ENCODE measurements at places on chromosomes 5 and 9.
A peak's percentile ranks its signal among the peaks of the same experiment; 100 is the strongest.

DNA sequence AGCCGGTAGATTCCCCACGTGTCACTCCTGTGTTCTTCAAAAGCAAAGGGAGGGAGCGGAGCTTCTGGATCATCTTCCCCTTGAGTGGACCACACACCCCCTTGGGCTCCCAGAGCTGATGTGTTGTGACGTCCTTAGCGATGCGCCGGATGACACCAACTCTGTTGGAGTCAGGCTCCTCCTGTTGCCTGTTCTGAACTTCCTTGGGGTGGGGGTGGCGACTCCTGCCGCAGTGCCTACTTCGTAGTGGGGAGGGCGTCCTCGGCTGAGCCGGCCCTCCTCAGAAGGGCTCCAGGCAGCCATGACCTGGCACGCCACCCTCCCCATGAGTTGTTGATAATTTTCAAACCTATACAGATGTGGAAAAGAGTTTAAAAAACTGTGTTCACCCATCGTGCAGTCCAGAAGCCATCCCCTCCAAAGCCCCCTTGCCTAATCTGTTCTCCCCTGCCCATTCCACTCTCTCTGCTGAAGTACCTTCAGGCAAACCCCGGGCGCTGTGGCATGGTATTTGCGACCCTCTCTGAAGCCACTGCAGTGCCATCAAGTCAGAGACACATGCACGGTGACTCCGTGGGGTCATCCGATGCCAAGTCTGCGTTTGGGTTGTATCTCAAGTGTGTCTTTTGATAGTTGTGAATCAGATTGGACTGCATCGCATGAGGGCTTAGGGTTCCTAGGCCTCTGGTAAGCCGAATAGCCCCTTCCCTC lies 16.7 kb downstream of the EXOC3 start:
- DNase-seq: no peak

GRCh38 chr9:125758986-125759763 lies 12.0 kb downstream of the PBX3 start:
- DNase-seq: no peak

DNA sequence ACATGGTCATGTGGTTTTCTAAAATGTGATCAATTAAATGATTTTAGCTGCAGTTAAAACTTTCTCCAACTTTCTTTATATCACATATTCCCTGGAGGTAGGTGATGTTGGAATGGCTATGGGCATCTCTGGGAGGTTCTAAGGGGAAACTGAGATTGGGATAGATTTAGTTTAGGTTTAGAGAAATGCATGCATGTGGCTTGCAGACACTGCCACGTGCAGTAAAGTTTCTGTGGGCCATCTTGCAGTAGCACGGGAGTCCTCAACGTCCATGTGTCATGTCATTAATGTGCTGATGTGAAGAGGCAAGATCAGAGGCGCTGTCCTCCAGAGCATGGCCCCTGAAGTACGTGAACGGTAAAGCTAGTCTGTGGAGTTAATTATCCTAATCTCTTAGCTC lies 532.7 kb downstream of the SEMA5A start:
- DNase-seq: no peak

- no peak for DNase-seq
Measured at GRCh38 chr5:178201221-178201926, 3.0 kb upstream of the HNRNPAB start.

- DNase-seq: no peak
Measured at GRCh38 chr5:140258016-140258415, 44.9 kb downstream of the PFDN1 start.

DNA sequence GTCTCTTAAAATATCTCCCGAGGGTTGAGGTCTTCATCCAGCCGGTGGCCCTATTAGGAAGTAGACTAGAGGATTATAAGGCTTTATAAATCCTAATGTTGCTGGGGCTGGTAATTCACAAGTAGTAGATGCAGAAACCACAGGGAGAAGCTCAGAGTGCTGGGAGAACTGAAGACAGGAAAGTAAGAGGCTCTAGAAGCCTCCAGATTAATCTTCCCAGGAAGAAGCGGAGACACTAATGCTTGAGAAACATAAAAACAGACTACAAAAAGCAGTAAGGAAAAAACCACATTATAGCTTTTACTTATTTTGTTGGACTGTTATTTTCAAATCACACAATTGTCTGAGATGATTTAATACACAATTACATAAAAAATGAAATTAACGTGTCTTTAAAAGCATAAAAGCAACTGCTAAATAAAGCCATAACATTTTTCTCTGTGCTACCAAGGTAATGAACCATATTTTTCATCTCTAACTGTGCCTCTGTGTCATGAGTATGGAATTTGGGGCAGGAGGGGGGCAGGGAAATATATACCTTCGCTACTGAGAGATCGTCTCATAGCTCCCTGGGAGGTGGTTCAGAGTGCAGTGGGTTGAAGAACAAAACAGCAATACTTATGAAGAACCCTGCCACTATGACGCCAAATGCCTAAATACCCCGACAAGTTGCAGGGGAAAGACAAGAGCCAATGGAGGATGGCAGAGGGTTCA lies 806.2 kb upstream of the WWC1 start:
- DNase-seq: no peak

DNA sequence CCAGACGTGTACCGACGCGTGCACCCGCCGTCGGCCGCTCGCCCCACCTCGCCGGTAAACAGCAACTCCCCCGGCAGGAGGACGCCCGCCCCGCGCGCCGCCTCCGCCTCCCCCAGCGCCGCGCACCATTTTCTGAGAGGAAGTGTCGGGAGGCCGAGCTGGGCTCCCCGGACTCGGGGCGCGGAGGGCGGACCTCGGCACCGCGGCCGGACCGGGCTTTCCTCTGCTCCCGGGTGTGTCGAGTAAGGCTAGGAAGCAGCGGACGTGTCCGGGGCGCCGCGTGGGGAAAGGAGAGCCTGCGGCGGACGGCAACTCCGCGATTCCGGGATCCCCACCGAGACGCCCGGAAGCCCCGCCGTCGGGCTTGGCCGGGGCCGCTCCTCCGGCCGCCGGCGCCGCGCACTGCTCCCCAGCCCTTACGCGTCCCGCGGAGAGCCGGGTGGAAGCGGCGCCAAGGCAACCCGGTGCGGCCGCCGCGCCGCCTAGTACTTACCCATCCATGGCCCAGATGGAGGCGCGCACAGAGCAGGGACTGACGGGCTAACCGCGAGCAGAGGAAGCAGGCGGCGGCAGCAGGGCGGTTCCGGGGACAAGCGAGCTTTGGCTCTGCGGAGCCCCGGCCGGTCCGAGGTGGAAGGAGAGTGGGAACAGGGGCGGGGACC lies at the start of gene PTBP3:
PTBP3 (minus strand) TSS at position 643 of the 662 bp plus-strand sequence. CDS start 35,754 bp downstream, outside the sequence.
- DNase-seq: peak; percentile 50

- DNase-seq: peak; percentile 25
Measured at GRCh38 chr5:1792842-1793266, 6.8 kb downstream of the MRPL36 start.

DNA sequence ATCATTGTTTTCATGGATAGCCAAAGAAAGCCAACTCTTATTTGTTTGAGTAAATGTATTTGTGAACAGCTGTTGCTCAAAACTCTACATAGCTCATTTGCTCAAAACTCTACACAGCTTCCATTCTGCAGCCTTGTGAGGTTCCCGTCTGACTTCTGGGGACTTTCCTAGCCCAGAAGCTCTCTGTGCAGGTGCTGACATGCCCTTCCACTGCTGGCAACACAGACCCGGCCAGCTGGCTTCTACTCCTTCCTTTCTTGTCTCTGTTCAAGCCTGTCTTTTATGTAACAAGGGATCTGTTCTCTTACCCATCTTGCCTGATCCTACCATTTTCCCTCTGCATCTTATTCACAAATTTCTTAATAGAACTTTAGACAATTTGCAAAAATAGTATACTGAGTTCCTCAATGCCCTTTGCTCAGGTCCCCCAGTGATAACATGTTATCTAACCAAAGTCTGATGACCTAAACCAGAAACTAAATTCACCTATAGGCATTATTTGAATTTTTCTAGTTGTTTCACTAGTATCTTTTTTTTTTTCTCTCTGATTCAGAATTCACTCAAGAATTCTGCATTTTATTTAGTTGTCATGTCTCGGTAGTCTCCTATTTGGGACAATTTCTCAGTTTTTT lies 556.5 kb upstream of the SEMA6A start:
- DNase-seq: no peak

DNA sequence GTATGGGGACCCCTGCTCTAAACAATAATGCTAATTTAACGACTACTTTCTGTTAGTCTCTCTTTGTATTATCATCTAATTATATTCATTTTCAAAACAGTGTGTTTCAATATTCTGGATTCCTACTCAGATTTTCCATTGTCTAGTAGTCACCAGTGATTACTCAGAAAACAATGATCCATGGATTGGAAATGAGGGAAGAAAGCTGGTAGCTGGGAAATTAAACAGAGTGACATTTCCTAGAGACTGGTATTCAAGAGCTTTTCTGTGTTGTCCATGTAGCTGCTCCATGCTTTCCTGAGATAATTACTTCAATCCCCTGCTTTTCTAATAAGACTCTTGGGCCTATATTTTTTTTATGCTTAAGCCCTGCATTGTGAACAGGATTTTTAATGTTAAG lies 1862.1 kb upstream of the C9orf72 start:
- no peak for DNase-seq

Data from stimulated activated CD8-positive, alpha-beta memory T cell treated with anti-CD3 and anti-CD28 coated beads, Interleukin-15, amount 100 ng/mL, for 24 hours (primary cell).